ENCODE measurements at places on chromosomes 1 and 21. TPM values are rescaled to one million over a fixed set of nuclear protein-coding genes. Genes with fewer than 3 reads are reported as not detected.
A peak's percentile ranks its signal among the peaks of the same experiment; 100 is the strongest.

MTF1 gene
- total RNA-seq: 3.0 TPM

DNA sequence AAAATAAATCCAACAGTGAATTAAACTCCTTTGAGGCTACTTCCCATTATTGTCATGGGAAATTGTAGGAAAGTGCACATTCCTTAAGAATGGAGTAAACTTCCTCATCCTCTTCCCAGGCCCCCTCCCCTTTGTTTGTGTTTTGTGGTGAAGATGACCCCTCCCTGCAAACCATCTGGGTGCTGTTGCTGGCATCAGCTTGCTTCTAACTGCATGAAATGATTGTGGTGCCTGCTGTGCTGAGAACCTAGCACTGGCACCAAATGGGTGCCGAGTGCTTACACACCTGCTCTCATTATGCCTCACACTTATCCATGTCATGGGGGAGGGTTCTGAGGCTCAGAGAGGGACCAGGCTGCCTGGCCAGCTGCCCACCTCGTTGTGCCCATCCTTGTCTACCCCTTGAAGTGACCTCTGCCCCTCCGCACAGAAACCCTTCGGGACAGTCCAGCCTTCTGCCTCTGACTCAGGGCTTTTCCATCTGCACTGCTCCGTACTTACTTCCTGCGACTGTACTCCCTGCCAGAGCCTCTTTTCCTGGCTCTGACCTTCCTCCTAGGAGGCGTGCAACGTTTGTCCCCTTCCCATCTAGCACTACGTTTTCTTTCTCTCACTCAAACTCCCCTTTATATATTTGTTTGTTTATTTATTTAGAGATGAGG is 30.6 kb downstream of the CAPN2 start:
- DNase-seq: no peak

- DNase-seq: peak; percentile 64
These were observed 552 bp upstream of the ZNF496 start for GRCh38 chr1:247332215-247332622.

IGSF9 gene
- total RNA-seq: 0.54 TPM

RHD gene
- total RNA-seq: under 0.01 TPM

DCST1 gene
- total RNA-seq: under 0.01 TPM

GRCh38 chr1:179121159-179121938 is 39.5 kb downstream of the TOR3A start:
- DNase-seq: peak; percentile 78

DNA sequence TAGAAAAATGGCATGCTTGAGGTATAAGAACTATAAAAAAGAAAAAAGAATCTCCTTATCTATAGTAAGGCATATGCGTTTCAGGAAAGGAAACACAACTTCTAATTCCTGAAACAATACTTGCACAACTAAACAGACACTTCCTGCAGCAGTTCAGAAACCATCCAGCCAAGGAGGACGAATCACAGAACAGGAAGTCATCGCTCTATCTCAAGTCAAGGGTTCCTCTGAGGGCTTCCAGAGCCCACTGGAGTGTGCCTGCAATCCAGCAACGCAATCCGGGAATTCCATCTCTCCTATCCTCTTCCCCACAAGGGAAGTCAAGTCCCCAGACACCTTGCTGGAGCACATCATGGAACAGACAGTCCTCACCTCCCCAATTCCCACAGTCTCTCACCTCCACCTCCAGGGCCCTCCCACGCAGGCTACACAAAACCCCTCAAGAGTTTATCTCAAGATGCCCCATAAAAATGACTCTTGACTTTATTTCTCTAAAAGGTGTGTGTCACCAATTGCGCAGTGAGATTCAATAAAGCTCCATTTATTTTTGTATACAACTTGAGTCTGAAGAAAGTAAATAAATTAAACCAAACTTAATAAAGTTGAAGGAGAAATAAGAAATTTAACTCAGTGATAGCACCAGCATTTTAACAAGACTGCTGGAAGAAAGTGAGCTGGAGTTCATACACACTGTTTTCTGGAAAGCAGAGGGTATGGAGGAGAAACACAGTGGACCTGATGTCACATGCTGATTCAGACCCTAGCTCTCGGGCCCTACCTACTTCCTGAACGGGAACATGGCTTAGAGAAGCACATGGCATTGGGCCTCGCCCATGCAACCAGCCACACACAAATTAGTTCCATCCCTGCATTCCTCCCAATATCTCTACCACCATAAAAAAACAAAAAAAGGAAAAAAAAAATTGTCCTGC is 39.9 kb downstream of the SIPA1L2 start:
- no peak for DNase-seq

S100A5 gene
- total RNA-seq: 0.27 TPM

DNA sequence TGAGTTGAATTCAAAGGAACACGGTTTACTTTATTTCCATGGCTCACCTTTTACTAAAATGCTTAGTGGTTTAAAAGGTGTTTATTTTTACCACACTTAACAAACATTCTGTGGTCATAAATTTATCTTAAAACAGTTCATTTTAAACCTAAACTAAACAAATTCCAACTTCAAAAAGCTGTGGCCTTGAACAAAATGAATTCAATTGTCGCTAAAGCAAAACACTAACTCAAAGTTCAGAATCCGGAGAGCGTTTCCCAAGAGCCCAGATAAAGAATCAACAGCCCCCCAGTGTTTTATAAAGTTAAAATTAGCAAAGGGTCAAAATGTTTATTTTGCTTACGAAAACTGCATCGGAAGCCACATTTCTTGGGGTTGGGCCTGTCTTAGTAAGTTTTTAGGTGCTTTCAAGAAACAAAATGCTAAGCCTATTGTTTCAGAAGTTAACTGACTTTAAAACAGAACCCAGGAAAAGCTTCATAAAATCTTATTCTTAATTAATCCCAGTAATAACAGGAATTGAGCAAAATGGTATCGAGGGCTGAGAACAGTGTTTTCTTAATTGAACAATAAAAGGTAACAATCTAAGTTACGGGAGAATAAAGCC is 1.3 kb downstream of the PUM1 start:
- no peak for DNase-seq

- no peak for DNase-seq
These were observed 13.2 kb upstream of the SLC45A3 start for GRCh38 chr1:205693421-205693991.

GRCh38 chr1:7827126-7827955 is 25.5 kb downstream of the UTS2 start:
- peak; percentile 14 for DNase-seq

BTG2 gene
- total RNA-seq: 470 TPM

GRCh38 chr1:218867941-218868626 is 305.6 kb upstream of the LYPLAL1 start:
- no peak for DNase-seq

DNA sequence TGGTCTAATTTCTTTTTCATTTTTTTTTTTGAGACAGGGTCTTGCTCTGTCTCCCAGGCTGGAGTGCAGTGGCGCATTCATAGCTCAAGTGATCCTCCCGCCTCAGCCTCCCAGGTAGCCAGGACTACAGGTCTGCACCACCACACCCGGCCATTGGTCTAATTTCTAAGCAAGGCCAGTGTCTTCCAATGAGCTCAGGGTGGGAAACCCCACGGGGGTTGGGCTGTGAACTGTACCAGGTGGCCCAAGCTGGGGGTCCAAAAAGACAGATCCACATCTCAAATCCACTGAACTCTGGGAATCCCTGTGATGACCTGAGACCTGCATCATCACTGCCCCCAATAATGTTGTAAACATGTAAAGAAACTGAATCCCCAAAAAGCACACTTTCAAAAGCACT is 79.5 kb downstream of the BCAR3 start:
- DNase-seq: no peak

TRNP1 gene
- total RNA-seq: under 0.01 TPM

FOXO6 gene
- 0.27 TPM for total RNA-seq

- no peak for DNase-seq
These were observed 25.7 kb upstream of the VPS13D start for GRCh38 chr1:12204140-12204539.

SLC25A24 gene
- 12.7 TPM for total RNA-seq

C1QTNF12 gene
- total RNA-seq: 0.27 TPM

- DNase-seq: no peak
These were observed 114.0 kb downstream of the GREM2 start for GRCh38 chr1:240497908-240498307.

DNA sequence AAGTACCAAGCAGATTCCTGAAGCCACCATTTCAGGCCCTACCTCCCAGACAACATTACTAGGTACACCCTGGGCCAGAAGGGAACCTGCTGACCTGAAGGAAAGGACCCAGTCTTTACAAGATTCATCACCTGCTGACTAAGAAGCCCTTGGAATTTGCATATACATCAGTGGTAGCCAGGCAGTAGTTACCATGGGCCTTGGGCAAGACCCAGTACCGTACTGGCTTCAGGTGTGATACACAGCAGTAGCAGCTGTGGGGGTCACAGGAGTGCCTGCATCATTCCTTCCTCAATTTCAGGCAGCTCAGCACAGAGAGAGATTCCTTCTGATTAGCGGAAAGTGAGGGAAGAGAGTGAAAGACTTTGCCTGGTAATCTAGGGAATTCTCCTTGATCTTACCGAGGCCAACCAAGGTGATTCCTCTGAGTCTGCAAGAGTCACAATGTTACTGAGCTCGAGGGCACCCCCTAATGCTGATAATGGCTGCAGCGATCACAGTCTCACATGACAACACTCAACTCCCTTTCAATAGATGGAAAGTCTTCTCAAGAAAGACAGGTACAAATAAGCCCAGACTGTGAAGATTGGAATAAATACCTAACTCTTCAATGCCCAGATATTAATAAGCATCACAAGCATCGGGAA is 22.0 kb upstream of the UHMK1 start:
- DNase-seq: no peak

CYP4X1 gene
- not detected for total RNA-seq

ARHGAP30 gene
- total RNA-seq: 94.5 TPM

CFAP74 gene
- not detected for total RNA-seq

DNA sequence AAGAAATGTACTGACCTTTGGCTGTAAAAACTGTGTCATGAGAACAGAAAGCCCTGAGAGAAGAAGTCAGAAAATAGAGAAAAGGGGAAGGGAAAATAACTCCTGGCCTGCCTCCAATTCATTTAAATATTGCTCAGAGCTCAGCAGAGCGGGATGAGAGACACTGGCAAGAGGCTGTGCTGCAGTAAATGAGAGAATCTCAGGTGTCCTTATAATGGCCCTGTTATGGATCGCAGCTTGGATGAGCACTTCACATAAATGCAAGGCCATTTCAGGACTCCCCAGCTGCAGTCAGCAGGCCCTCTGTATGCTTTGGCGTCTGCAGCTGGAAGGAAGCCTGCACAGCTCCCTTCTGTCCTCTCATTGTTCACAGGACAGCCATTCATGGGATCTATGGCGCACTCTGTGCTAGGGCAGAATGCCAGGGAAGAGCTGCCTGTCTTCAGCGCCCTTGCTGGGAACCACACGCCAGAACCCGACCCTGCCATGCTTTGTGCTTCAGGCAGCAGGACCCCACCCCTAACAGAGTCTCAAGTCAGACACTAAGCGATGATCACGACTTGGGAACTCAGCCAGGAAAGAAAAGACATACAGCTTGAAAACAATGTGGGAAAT is 20.7 kb upstream of the ABCB10 start:
- DNase-seq: no peak

GRCh38 chr1:38186566-38186965 is 140.0 kb upstream of the POU3F1 start:
- DNase-seq: no peak

STIL gene
- total RNA-seq: 4.6 TPM

GRCh38 chr1:236990052-236990445 is 14.2 kb downstream of the MT1HL1 start:
- DNase-seq: no peak

DNA sequence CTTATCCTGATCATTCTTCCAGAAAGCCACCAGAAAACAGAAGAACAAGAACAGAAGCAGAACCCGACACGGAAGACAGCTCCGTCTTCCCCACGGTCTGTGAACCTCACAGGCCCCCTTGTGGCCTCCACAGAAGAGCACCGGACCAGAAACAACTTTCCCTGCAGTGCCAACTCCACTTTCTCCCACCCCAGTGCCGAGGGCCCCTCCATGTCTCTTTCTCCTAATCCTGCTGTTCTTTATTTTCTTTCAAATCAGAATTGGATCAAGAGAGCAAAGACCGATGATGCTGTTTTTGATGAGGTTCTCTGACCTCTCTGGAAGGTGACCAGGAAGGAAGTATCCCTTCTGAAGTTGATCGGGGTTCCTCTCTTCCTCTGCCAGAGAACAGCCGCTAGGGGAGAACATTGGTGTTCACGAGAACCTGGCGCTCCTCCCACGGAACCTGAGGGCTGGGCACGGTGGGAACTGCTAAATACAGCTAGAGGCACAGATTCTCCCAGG is 58.9 kb upstream of the CTTNBP2NL start:
- peak; percentile 62 for DNase-seq

GRCh38 chr1:114195819-114196218 is 42.1 kb upstream of the SYT6 start:
- DNase-seq: no peak

GRCh38 chr1:174344162-174344561 is 103.6 kb upstream of the GPR52 start:
- no peak for DNase-seq

OR2L3 gene
- 1.6 TPM for total RNA-seq

DNA sequence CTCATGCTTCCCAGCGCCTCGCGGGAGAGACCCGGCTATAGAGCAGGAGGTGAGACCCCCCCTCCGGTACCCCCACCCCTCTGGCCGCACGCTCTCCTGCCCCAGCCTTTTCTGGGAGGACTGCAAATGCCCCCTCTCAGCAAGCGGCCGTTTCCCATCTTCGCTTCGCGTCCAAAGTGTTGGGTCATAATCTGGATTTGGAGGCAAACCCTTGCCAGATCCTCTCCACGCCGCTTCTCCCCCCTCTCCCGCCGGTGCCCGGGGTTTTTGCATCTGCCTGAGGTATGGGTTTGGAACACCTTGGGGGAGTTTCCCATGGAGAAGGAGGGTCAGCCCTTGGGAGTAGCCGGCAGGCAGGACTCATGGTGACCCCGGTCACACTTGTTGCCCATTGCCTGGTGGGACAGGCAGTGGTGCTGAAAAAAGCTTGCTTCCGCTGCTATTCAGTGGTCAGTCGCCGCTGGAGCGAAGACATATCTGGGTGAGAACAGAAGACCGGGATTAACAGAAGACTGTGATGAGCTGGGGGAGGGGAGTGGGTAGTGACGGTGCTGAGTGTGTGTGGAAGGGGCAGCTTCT is 935 bp downstream of the KCNK2 start:
- DNase-seq: no peak

DNA sequence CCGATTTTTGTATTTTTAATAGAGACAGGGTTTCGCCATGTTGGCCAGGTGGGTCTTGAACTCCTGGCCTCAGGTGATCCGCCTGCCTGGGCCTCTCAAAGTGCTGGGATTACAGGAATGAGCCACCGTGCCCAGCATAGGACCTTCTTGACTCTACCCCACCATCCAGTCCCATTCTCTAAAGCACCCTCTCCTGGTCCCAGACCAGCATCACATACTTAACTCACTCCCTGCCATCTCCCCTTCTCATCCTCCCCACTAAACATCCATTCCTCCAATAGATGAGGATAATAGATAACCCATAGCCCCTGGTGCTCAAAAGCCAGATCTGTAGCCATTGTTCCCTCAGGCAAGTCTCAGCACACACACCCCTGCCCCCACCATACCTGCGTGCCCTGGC is 2.1 kb downstream of the ENTREP3 start:
- DNase-seq: no peak

HES5 gene
- not detected for total RNA-seq

AADACL3 gene
- total RNA-seq: not detected

- no peak for DNase-seq
These were observed 59.0 kb upstream of the CD1D start for GRCh38 chr1:158121604-158122254.

All from hematopoietic multipotent progenitor cell (in vitro differentiated cells).